ENCODE measurements at places on chromosomes 3 and 15. TPM values are rescaled to one million over a fixed set of nuclear protein-coding genes. Genes with fewer than 3 reads are reported as not detected.

GRCh38 chr15:62929000-62929357 is 113.6 kb upstream of the TPM1 start:
- DNase-seq, result no peak

DNA sequence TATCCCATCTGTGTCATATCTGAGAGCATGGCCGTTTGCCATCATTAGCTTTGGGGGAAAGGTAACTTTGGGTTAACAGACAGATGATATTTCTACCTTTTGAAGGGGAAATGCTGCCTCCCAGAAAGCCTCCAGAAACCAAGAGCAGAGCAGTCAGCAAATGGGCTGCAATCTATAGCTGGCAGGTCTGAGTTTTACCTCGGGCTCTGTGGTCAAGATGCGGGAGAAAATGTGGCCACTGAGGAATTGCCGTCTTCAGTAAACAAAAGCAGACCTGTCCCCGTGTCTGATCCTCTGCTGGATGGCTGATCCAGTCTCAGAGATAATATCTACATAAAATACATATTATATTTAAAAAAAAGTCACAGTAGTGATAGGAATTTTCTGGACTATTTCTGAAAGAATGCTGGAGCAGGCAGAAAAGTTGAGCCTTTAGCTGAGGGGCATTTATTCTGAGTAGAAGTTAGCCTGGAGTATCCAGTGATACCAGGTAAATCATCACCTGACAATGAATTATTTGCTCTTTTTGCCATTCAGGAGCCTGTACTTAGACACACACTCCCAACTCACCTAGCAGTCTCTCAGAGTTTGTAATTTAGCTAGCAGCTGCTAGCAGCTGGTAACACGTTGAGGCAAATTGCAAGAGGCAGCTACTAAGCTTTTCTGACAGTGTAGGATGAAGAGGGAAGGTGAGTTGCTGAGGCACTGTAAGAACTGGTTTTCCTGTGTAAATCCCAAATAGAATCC is 285.3 kb upstream of the RARB start:
- DNase-seq, result no peak

- no peak for DNase-seq
These were observed 310.3 kb downstream of the CHST2 start for GRCh38 chr3:143429628-143430514.

- DNase-seq, result no peak
These were observed 17.3 kb downstream of the CD200 start for GRCh38 chr3:112350018-112350810.

- peak; percentile 55 for DNase-seq
These were observed 15.5 kb downstream of the RGMA start for GRCh38 chr15:93073465-93073952.

GRCh38 chr3:104397713-104398112 is 969.0 kb upstream of the ALCAM start:
- DNase-seq, result no peak

DNA sequence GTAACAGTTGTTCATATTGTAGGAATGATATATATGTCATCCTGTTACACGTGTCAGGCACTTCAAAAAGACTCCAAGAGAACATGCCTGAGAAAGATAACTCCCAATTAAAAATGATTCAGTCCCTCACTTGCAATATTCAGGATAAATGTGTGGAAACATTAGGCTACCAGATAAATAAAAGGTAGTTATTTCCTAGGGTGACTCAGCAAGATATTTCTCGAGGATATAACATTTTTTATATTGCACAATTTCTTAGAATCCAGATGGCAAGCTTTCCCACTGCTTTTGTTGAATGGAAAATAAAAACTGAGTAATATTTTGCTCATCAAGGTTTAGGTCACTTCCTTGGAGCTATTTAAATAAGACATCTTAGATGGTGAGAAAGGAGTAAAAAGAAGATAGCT is 181.4 kb downstream of the GAP43 start:
- no peak for DNase-seq

DNA sequence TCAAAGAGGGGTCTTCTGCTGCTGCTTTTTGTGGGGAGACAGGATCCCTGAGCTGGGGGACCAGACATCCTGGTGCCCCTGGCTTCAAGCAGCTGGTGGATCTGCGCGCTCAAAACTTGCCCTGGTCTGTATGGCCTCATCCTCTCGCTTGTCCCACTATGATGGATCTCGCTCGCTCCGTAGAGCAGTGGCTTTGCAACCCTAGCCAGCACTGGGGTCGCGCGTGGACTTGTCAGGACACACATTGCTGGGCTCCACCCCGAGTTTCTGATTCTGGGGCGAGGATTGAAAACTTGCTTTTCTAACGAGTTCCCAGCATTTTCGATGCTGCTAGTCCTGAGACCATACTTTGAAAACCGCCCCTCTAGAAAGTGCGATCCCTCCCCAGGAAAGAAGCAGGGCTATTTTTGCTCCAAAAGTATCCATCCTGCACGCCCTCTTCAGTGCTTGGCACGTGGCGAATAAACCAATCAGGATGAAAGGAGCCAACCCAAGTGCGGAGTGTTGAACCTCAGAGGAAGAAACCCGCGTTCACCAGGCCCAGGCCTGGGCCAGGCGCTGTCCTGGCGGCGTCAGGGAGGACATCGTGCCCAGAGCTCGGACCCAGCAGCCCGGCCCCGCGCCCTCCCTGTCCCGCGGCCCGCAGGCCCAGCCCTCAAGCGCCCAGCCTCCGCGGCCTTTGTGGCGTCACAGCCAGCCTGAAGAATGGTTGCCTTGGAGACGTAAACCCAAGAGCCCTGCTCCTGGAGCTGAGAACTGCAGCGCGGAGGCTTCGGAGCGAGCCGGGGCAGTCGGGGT is at the start of gene CFAP100:
Gene CFAP100 (plus strand): TSS at position 731 of the 798 bp plus-strand sequence. CDS start 1,092 bp downstream, outside the sequence.
- peak; percentile 71 for DNase-seq

GRCh38 chr3:194014756-194015155 is 121.2 kb upstream of the HES1 start:
- no peak for DNase-seq

GRCh38 chr15:86300390-86301125 is 220.9 kb downstream of the AGBL1 start:
- DNase-seq, result no peak

GRCh38 chr15:101055411-101055810 is 136.3 kb downstream of the LRRK1 start:
- DNase-seq, result no peak

- no peak for DNase-seq
These were observed 75.9 kb upstream of the CADPS start for GRCh38 chr3:62951037-62951613.

- no peak for DNase-seq
These were observed 453.2 kb upstream of the PROK2 start for GRCh38 chr3:72238010-72238691.

- no peak for DNase-seq
These were observed 103.0 kb downstream of the PGPEP1L start for GRCh38 chr15:98904544-98904943.

DNA sequence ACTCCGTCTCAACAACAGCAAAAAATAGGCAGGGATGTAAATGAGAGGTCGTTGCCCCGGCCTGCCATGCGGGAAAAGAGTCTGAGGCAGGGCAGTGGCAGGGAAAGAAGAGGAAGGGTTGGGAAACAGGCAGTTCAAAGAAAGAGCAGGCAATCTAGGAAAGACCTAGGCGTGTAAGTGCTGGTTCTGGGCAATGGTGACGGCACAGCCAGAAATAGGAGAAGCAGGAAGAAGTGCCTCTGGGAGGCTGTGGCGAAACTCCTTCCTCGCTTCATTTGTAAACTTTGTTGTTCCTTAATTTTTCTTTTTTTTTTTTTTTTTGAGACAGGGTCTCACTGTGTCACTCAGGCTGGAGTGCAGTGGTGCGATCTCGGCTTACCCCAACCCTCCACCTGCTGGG is 4.3 kb downstream of the SLC51A start:
- peak; percentile 63 for DNase-seq

DNA sequence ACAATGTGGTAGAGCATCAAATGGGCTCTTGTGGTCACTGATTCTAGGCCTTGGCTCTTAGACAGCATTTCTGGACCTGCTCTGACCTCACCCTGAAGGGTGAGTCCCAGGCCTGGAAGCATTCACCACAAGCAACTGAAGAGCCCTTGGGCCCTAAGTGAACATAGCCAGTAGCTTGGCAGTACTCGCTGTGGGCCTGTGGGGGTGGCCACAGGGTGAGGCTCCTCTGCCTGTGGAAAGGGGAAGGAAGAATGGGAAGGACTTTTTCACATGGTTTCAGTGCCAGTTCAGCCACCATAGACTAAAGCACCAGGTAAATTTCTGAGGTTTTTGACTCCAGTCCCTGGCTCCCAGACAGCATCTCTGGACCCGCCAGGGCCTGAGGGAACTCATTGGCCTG is 5.1 kb upstream of the ZSCAN2 start:
- no peak for DNase-seq

- no peak for DNase-seq
These were observed 35.1 kb downstream of the SLC25A26 start for GRCh38 chr3:66255865-66256264.

- no peak for DNase-seq
These were observed 699.8 kb upstream of the GBE1 start for GRCh38 chr3:82461049-82461889.

DNA sequence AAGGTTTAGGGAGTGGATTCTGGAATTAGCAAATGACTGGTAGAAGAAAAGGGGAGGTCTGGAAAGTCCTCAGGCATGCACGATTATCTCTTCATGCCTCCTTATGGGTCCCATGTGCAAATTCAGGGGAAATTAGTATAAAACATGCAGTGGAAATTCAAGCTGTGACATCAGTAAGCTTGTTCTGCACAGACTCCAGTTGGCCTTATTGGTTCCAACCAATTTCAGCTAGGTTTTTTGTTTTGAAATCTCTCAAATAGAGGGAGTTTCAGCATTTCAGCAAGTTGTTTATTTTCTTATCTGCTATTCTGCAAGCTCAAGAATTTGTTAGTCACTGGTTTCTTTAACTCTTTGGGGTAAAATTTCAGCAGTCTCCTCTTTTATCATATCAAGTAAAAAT is 774 bp upstream of the TMCO5A start:
- no peak for DNase-seq

DNA sequence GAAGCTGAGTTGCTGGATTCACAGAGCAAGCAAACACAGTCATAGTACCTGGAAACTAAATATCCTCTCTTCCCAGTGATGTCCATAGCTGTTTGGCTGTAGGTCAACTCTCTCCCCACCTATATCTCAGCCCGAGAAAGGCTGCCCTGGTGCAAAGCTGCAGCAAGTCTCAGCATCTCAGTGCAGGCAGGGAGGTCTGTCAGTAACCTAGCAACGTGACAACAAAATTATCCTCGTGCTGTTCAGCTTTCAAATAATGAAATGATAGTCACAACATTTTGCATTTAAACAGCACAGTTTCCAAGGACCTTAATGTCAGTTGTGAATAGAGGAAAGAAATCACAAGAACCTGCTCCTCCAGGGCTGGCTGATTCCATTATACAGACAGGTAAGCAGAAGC is 83.6 kb downstream of the CHST2 start:
- no peak for DNase-seq

GRCh38 chr3:117553461-117553860 is 843.9 kb downstream of the TUSC7 start:
- DNase-seq, result no peak

DNA sequence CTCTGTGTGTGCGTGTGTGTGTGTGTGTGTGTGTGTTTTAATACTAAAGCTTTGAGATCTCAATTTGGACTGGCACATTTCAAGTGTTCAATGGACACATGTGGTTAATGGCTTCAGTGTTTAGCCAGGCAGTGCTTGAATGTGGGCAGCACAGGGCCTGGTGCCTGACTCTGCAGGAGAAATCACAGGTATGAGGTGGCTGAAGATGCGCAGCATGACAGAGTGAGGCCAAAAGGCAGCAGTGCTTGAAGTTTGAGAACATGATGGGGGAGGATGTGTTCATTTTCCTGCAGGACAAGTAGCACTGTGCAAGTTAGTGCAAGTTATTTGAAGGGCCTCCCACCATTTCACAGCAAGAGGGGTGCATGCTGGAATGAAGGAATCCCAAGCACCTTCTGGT is 620.5 kb upstream of the TBL1XR1 start:
- DNase-seq, result no peak

GRCh38 chr3:65252266-65252665 is 564.5 kb upstream of the ADAMTS9 start:
- DNase-seq, result no peak

GRCh38 chr15:77144492-77145070 is 73.7 kb upstream of the TSPAN3 start:
- no peak for DNase-seq

DNA sequence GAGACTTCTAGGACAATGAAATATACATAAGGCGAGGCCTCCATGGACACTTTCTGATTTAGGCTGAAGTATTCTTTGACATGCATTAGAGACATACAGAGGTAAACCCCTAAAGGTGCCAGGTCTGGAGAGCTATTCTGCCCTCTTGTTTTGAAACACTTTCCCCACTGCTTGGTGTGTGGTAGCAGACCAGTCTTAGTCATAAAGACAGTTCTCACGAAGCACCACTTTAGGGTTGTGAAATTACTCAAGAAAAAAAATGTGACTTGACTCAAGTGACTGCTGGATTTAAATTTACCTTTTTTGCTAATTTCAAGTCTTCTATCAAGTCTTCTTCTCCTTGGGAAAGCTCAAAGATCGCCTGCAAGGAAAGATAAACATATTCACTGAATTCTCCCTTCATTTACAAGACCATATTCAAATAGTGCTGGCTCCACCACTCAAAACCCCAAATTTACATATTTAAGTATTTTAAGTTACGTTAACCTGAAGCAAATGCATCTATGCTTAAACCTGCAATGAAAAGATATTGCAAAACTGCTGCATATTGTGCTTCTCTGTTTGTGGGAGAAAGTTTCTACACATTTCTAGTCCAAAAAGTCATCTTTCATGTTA is 48.4 kb downstream of the ARHGEF3 start:
- DNase-seq, result no peak

DNA sequence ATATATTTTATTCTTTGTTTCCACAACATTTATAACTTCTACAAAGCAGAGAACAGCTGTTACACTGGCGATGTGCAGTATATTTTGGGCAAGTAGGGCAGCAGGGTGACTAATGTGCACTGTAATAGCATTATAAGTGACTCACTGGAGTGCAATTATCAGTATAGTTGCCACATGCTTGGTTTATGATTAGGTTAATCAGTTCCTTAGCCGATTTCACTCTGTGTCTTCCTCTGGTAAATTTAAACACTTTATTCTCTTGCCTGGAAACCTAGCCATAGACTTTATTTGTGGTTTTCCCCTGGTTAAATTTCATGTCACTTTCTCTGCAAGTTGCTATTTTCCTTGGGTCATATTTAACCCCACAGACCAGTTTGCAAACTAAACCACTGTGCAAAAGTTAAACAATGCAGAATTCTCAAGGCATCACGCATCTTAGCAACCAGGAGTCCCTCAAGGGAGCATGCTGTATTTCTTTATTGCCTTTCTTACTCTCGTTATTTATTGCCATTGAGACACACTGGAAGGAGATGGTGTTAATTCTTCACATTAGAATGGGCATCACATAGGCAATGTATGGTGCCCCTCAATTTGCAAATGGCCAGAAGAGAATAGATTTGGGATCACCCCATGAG is 690.2 kb upstream of the DPPA4 start:
- no peak for DNase-seq

SERF2 gene
- 1,060 TPM for total RNA-seq

CCDC191 gene
- 1.1 TPM for total RNA-seq

KLF13 gene
- total RNA-seq, result 65.7 TPM

WDR93 gene
- total RNA-seq, result 0.11 TPM

CCR2 gene
- 0.91 TPM for total RNA-seq

LMAN1L gene
- total RNA-seq, result 20.6 TPM

ARNT2 gene
- total RNA-seq, result 3.3 TPM

OIP5 gene
- not detected for total RNA-seq

Data from Right ventricle myocardium superior (tissue), 1 donor.